ENCODE measurements at places on chromosomes 5 and 9.

- no peak for DNase-seq
Observed at GRCh38 chr5:56110646-56111403, 116.1 kb upstream of the IL6ST start.

GRCh38 chr9:35760651-35761050, 6.6 kb upstream of the MSMP start:
- DNase-seq: no peak

GRCh38 chr9:97534961-97535594, 33.6 kb downstream of the TMOD1 start:
- DNase-seq: no peak

DNA sequence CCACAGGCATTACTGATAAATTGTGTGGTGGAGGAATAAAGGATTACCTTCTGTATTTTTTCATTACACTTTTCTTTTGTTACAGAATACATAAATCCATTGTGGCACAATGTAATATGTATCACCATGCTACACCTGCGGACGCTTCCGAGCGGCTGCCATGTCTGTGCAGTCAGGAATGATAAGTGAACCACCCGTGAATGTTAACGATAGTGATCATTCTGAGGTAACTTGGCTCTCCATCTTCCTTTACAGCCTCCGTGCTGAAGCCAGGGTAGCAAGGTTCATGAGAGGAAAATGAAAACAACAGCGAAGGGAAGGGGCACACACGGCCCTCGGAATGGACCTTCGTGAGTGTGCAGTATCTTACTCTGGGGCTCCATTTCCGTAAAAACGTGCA, 161.2 kb downstream of the MAPKAP1 start:
- DNase-seq: no peak

GRCh38 chr5:1520791-1521453, 2.8 kb downstream of the LPCAT1 start:
- DNase-seq: no peak

DNA sequence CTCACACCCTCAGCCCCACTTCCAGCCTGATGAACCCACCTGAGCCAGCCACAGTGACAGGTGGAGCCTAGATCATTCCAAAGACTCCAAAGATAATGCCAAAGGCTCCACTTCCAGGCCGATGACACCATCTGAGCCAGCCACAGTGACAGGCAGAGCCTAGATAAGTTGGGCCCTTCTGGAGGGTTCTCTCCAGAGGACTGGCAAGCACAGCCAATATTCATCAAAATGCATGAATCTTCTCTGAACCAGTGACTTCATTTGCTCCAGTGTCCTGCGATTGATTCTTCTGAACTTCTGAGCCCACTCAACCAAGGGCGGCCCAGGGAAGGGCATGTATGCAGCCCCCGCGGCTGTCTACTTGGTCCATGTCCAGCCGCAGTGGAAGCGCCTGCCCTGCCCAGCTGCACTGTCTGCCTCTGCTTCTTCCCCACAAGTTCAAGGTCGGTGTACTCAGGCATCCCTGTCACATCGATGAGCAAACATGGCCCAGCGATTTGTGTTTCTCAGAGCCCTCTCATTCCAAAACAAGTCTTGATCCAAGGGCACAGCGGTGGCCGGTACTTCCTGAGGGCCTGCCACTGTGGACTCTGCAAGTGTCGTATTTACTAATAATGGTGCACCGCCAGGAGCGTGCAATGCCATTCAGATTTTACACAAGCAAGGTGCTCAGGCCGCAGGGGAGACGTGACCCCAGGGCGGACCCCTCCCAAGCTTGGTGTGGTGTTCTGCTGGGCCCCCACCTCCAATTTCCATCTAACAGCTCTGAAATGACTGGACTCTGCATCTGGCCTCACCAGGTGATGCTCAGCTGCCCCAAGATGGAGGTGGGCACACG, 107.0 kb downstream of the VAV2 start:
- no peak for DNase-seq

GRCh38 chr9:84320231-84320630, 20.3 kb downstream of the SLC28A3 start:
- no peak for DNase-seq

GRCh38 chr9:89935115-89935514, 330.3 kb downstream of the GADD45G start:
- no peak for DNase-seq

DNA sequence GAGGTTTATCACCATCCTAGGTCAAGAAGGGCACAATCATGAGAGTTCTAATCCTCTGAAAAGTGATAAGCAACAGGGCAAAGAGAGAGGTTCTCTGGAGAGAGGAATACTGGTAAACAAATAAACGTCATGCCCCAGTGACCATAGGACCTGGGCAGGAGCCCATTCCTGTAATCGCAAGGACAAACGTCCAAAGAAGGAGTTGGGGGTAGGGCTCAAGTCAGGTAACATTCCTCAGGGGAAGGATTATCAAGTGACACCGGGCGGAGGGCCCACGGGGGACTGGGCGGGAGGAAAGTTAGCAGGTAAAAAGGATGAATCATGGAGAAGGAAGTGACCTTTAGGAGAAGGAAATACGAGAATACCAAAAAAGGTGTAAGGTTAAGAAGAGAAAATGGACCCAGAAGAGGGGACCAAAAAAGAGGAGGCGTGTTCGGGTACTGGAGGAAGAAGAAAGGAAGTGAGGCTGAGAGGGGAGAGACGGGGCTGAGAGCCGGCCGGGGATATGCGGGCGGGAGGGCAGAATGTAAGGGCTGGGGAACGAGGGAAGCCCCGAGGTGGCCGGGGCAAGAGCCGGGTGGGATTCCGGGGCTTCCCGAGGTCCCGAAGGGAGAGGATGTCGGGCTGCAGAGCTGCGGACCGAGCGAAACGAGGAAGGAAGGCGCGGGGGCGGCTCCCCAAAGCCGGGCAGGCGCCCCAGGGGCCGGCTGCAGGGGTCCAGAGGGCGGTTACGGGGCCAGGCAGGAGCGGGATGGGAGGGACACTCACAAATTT, 583 bp downstream of the DIAPH1 start:
- DNase-seq: peak; percentile 64

- no peak for DNase-seq
Observed at GRCh38 chr9:38681747-38682227, 38.1 kb downstream of the FAM240B start.

- no peak for DNase-seq
Observed at GRCh38 chr9:18255747-18256146, 218.2 kb upstream of the ADAMTSL1 start.

DNA sequence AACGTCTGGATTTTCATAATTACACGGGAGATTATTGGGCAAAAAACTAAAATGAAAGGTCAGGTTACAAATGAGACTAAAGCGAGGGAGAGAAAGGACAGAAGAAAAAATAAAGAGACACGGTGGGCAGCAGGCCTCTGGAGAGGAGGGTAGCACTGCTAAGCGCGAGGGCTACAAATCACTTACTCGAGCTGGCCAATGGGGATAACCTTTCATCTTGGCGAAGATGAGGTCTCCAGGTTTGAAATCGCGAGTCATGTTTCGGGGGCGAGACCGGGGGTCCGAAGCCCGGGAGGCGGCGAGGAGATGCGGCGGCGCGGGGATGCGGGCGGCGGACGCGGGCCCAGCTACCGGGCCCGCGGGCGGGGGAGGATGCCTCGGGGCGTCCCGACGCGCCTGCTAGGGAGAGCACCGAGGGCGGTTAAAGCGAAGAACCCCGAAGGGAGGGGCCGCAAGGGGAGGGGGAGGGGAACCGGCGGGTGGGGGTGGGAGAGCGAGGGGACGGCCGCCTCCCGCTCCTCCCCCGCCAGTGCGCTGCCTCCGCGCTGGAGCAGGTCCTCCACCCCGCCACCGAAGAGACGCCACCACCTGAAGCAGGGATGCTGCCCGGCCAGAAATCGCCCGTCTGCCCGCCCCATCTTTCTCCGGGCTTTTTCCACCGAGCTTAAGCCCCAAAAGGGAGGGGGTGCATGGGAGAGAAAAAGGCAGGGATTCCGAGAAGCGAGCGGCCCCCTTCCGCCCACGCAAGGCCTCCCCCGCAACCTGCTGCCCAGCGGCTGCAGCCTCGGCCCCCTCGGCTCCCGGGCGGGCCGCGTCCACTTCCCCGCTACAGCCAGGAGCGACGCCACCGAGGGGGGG, 610 bp downstream of the PSIP1 start:
- DNase-seq: peak; percentile 67

DNA sequence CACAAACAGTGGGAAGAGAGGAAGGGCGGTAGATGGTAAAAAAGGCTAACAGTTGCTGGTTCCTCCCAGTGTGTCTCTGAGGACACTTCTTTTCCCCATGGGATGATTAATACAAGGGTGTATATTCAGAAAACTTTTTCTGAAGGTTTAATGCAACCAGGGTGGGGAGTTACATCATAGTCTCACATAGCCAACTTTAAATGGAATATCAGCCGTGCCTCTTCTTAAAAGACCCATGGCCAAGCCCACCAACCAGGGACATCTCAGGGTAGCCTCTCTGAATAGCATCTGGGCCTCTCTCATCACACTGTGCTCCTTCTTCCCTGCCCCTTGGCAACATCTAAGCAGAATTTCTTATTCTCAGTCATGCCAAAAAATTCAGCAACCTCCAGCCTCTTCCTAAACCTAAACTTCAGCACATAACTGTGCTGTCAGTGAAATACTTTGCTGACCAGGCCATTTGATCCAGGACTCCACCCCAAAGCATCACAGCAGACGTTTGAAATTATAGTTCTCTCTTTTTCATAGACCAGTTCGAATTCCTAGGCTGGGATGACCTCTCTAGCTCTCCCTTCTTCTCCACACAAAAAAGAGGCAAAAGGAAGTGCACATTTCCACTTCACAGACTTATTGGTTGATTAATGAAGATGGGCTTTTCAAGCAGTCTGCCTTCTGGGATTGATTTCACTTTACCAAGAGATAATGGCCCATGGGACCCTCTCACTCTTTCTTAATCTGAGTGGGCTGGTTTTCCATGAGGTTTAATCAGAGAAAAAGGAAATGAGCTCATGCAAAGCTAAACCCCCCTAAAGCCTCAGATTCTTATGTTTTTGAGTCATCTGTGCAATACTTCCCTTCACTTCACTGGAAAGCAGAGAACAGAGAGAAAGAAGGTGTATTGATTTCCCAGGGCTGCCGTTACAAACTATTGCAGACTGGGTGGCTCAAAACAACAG, 85.1 kb upstream of the RAI14 start:
- no peak for DNase-seq

DNA sequence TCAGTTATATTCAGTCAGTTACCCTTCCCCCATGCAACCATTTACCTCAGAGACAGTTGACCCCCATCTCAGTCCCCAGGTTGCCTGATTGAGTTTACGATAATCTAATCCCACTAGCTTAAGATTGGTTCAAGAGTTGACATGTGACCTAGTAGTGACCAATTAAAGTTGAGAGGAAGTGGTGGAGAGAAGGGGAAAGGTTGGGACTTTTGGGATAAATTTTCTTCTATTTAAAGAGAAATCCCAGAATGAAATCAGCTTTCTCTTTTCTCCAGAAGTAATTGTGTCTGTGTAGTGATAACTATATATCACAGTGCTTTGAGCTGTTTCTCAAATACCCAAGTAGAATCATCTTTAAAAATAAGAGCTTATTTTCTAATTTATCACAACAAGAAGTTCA, 396.7 kb upstream of the CLINT1 start:
- no peak for DNase-seq

GRCh38 chr9:91001146-91001611, 199.6 kb downstream of the SYK start:
- peak; percentile 6 for DNase-seq

DNA sequence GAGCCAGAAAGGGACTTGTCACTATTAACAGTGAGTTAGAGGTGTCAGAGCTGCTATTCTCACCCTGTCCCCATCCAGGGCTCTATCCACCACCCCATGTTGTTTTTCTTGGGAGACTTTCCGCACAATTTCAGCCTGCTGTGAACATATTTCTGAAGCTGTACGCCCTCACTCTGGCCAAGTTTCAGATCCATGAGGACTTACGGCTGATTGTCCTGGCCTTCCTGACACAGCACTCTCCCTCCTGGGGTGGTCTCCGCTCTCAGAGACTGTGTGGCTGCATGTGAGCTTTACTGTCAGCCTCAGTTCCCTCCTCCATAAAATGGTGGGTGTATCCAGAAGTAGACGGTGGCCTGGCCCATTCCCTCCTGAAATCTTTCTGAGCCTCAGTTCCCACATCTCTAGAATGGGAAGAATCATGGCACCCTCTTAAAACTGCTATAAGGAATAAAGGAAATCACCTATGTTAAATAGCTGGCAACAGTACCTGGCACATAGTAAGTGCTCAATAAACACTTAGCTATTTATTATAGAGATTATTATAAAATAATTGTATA, 804 bp upstream of the IL17B start:
- DNase-seq: no peak

DNA sequence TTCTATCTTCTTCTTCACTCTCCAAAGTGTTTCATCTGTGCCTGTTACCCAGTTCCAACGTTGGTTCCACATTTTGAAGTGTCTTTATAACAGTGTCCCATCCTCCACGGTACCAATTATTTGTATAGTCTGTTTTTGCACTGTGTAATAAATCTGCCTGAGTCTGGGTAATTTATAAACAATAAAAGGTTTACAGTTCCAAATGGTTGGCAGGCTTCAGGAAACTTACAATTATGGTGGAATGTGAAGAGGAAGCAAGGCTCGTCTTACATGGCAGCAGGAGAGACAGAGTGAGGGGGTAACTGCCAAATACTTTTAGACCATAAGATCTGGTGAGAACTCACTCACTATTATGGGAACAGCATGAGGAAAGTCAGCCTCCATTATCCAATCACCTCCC, 465.4 kb upstream of the CDH9 start:
- no peak for DNase-seq

GRCh38 chr5:68872088-68872839, 221.6 kb upstream of the SLC30A5 start:
- no peak for DNase-seq

DNA sequence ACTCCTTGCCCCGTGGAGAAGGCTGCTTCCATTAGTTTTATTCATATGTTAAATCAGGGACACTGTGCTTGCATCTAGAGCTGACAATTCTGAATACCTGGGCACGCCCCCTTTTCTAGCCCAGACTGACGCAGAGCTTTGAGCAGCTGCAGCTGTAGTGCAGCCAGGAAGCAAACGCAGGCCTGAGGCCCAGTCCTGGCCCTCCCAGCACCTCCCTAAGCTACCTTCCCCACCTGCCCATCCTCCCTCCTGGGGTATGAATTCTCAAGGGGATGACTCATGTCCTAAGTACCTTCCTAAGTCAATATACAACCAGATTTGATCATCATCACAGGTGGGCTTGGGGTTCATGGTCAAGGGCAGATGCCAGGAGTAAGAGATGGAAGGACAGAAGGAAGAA, 3.5 kb downstream of the PHF19 start:
- no peak for DNase-seq

GRCh38 chr5:55081541-55081940, 20.9 kb upstream of the GZMA start:
- DNase-seq: no peak

DNA sequence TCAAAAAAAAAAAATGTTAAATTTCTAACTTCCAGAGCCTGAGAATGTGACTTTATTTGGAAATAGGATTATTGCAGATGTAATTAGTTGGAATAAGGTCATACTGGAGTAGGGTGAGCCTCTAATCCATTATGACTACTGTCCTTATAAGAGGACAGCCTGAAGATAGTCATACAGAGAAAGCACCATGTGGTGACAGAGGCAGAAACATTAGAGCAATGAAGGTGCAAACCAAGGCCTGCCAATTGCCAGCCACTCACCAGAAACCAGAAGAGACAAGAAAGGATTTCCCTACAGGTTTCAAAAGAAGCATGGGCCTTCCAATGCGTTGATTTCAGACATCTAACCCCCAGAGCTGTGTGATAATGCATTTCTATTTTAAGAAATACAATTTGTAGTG, 659.2 kb upstream of the CHD1 start:
- DNase-seq: no peak

Data from hematopoietic multipotent progenitor cell treated with erythropoietin and hydrocortisone succinate and interleukin-3 and kit ligand, for 6 days (in vitro differentiated cells).